Ascending aorta (tissue), 2 donors: ENCODE measurements at places on chromosomes 5 and 9.

- no peak for DNase-seq
These were observed 49.1 kb downstream of the MTMR12 start for GRCh38 chr5:32263684-32264083.

DNA sequence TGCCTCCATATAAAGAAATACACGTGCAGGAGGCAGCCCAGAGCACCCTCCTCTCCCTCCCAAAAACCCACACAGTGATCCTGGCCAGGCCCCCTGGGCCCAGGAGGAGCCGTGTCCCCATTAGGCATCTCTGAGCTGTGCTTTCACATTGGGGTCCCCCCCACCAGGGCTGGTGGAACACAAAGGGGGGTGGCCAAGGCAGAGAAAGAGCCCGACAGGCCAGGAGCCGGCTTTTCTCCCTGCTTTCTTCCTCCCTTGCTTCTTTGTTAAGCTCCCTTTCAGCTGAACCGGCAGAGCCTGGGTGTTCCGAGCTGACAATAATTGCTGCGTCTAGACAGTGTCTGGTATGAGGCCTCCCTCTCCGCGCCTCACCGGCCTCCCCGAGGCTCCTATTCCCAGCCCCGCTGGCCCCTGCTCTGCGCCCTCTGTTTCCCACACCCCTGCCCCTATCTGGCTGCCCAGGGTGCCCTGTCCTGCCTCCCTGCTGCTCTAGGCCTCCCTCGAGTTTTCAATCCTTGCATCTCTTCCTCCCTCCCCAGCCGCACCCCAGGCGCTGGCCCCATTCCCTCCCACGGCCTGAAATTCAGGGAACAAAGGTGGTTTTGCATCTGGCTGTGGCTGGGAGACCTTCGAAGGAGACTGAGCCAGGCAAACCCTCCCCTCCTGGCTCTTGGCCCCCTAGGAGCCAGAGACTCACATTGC is 120.6 kb downstream of the C9orf50 start:
- DNase-seq = no peak

- DNase-seq = no peak
These were observed 23.7 kb downstream of the PTGS1 start for GRCh38 chr9:122394265-122395125.

GRCh38 chr9:98047002-98047401 is 9.5 kb upstream of the NANS start:
- no peak for DNase-seq

DNA sequence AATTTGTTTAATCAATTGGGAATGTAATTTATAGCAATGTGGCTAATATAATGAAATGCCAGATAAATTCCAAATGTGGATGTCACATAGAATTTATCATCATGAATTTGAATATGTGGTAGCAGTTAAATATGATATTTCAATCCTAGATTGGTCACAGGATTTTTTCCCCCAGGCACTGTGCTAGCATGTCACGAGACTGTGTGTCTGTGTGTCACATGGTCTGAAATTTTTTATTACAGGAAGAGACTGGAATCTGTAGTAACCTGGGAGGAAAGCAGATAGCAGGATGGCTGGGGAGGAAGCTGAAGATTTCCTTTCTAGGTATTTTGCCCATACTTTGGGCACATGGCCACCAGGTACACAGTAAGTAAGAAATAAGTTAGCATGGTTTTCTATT is 35.4 kb upstream of the MSH3 start:
- no peak for DNase-seq

GRCh38 chr5:78779771-78780616 is 131.4 kb upstream of the LHFPL2 start:
- DNase-seq = no peak

GRCh38 chr5:75053304-75054133 is 1.2 kb upstream of the GCNT4 start:
- peak; percentile 74 for DNase-seq
